ENCODE measurements at places on chromosomes 1 and 21.

- no peak for DNase-seq
These were observed 35.6 kb downstream of the HSPG2 start for GRCh38 chr1:21901473-21901847.

GRCh38 chr1:64909031-64909430 is 57.3 kb downstream of the JAK1 start:
- no peak for DNase-seq

- DNase-seq: no peak
These were observed 10.0 kb upstream of the LRRC3 start for GRCh38 chr21:44445145-44445812.

GRCh38 chr1:11982010-11982392 is 1.8 kb downstream of the MFN2 start:
- no peak for DNase-seq

DNA sequence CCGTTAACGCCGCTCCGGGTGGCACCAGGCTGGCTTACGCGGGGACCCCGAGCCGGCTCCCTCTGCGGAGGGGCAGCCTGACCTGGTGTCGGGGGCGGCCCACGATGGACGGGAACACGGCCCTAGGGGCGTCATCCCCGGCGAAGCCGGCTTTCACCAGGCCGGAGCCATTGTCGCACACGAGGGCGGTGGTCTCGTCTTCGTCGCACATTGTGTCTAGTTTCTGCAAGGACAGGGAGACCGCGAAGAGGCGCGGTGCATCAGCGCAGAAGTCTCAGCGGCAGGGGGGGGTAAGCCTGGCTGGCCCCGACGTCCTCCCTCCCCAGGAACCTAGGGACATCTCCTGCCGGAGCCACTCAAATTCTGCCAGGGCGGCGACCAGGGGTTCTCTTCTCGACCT is 989 bp downstream of the ACTA1 start:
- DNase-seq: no peak

DNA sequence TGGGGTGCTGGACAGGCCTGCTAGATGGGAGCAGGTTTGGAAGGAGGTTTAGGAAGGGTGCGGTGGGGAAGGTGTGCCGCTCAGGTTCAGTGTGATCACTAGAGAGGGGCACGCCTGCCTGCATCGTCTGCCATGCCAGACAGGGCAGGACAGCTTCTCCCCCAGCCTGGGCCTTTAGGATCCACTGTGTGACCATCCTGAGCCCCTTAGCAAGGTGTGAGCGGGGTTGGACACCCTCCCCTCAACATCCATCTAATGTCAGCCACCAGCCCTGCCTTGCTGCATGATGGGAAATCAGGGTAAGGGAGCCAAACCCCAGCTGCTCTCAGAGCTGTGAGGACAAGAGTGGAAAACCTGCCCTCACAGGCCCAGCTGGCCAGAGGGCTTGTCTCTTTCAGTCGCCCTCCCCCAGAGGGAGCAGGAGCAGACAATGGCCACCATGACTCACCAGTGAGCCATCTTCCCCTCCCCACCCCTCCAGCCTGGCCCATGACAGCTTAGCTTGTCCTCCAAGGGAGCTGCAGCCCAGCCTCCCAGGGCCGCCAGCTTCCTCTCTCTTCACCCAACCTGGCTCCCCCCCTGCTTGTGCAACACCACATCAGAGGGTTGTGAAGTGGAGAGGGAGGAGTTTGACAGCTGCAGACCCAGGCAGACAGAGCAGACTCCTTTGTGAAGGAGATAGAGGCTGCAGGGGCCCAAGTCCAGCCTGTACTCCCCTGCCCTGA is 37.0 kb downstream of the NUAK2 start:
- DNase-seq: peak; percentile 89

DNA sequence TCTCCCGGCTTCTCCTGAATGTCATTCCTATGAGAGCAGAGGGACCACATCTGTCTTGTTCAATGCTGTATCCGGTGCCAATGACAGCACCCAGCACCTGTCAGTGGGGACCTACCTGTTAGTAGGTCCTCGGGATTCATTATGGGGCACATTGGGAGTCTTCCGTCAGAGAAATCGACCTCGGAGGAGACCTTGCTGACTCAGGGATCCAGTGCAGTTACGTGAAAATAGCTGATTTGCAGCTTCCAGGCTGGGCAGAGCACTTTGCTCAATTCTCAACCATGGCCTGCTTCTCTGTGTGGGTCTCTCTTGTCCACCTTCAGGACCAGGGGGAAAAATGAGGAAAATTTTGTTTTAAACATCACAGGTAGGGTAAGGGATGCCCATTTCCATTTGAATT is 130.2 kb downstream of the PRDM2 start:
- no peak for DNase-seq

GRCh38 chr1:184389446-184389845 is 2.6 kb downstream of the C1orf21 start:
- no peak for DNase-seq

- no peak for DNase-seq
These were observed 75.4 kb downstream of the PLD5 start for GRCh38 chr1:242448910-242449645.

- peak; percentile 62 for DNase-seq
These were observed 45.8 kb downstream of the BCAR3 start for GRCh38 chr1:93635614-93636543.
